ENCODE measurements at places on chromosomes 5 and 9. TPM values are rescaled to one million over a fixed set of nuclear protein-coding genes. Genes with fewer than 3 reads are reported as not detected.

Gene GNA14
- total RNA-seq, result not detected

DNA sequence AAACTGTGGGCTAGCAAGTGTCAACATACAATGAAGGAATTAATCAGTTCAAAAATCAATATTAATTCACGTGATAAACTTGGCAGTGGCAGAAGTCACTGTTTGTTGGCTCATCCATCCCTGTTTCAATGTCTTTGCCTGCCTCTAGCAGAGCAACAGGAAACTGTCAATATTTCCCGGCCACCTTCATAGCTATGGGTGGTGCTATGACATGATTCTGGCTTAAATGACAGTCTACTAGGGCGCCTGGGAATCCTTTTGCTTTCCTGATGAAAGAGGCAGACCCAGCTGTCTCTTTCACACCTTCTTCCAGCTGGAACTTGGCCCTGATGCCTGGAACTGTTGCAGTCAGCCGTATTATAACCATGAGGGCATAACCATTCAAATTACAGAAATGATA is 72.1 kb upstream of the DNAH5 start:
- 0 out of 3 replicates have a peak, but pooled peaks cover 4% of the 10 kb centered on the region for H3K27me3 ChIP-seq
- no peak overlapping the region for H3K27ac ChIP-seq
- no peaks in the 10 kb centered on the region for H3K36me3 ChIP-seq
- H3K4me1 ChIP-seq, result no peaks in the 10 kb centered on the region

Gene SLC9A3
- 4.0 TPM for total RNA-seq

- H3K4me1 ChIP-seq, result no peaks in the 10 kb centered on the region
- no peaks in the 10 kb centered on the region for H3K27me3 ChIP-seq
- no peaks in the 10 kb centered on the region for H3K36me3 ChIP-seq
- no peak for DNase-seq
- H3K4me3 ChIP-seq, result no peak overlapping the region
Observed at GRCh38 chr5:128559300-128560297, 21.6 kb upstream of the FBN2 start.

All from K562 (cell line).